Brain pericyte (primary cell): ENCODE measurements at places on chromosomes 2 and 18.

DNA sequence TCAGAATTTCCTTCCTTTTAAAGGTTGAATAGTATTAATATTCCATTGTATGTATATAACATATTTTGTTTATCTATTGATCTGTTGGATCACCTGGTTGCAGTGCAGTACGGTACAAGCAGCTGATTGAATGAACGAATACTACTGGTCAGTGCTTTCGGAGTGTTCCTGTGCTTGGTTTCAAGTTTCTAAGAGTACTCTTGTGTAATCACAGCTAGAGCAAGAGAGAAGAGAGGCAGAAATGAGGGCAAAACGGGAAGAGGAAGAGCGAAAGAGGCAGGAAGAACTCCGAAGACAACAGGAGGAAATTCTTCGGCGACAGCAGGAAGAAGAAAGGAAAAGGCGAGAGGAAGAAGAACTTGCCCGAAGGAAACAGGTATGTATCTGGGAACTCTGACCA lies 40.3 kb upstream of the KCNJ13 start:
- no peak for DNase-seq

DNA sequence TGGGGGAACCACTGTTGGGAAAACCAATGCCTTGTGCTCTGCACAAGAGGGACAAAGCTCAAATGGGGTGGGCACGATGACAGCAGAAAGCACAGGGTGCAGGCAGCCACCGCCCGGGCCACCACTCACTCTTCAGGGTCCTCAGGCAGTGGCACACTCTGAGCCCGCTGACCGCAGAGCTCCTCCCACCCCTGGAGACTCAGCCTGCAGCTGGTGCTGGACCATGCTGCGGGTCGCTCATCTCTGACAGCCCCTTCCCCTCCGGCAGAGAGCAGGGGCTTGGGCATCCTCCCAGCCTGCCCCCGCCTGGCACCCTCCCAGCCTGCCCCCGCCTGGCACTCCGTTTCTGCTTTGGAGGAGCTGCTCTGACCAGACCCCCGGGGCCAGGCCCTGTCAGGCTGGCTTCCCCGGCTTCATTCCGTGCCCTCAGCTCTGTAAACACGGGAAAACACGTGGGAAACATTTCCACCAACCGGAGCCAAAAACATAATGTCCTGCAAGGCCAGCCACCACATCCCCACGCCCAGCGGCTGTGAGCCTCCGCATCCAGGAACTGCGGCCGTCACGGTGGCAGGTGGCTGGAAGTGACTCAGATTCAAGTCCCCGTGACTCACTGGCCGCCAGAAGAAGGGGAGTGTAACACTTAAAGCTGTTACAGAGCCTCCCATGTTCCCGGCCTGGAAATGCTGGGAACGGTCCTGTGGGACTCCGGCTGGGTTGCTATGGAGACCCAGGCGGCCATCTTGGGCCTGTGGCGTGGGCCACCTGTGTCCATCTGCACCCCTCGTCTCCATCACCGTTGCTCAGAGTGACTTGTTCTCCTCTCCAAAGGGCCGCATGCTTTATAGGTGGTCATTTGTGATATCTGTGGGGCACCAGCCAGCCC lies 6.8 kb upstream of the SNED1 start:
- peak; percentile 77 for DNase-seq

- DNase-seq, result no peak
Observed at GRCh38 chr2:69340101-69340775, 46.8 kb downstream of the GFPT1 start.

GRCh38 chr2:20485612-20486388 lies 38.9 kb downstream of the RHOB start:
- no peak for DNase-seq
